ENCODE measurements at places on chromosomes 3 and 15.

DNA sequence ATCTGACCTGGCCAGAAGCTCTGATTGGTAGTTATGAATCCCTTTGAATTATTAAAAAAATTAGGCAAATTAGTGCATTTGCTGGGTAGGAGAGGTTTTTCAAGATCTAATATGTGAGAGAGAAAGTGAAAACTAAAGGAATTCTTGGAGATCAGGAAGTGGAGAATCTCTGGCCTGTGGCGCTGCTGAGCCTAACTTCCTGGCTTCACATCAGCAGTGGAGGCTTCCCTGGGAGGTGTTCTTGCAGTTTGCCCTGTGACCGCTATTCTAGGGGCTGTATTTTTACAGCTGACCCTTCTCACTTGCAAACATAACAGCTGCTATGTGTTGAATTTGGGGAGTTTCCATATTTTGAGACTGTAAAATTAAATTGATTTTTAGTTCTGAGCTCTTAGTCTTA, 166.4 kb downstream of the ATG7 start:
- no peak for DNase-seq

DNA sequence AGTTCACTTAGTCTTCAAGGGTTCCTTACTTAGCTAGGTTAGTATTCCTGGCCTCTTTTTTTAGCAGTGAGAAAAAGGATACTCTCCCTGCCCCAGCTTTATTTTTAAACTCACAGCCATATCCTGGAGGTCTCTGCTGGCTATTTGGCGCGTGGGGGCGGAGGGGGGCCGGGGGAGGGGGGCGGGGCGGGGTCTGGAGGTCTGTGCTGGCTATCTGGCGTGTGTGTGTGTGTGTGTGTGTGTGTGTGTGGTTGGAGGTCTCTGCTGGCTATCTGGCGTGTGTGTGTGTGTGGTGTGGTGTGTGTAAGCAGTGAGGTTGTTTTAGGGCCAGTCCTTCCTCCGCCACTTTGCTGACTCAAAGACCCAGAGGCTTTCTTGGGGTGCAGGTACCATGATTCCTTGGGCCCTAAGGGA, 579 bp upstream of the PLAAT1 start:
- DNase-seq, result no peak

DNA sequence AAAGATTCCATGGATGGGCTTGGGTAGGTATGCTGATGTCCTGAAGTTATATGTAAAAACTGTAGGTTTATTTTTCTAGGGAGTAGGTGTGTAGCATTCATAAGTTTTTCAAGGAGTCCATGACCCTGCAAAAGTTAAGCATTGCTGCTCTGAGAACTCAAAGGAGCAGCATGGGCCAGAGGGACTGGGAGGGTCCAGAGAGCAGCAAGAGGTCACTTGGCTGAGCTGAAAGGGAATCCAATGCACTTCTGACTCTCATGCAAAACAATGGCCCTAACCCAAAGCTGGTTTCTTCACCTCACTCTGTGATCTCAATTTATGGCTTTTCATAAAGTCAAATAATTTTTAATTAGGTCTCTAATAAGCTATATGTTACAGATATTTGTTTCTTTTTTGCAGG, 198.3 kb upstream of the GOLGA6L4 start:
- no peak for DNase-seq

DNA sequence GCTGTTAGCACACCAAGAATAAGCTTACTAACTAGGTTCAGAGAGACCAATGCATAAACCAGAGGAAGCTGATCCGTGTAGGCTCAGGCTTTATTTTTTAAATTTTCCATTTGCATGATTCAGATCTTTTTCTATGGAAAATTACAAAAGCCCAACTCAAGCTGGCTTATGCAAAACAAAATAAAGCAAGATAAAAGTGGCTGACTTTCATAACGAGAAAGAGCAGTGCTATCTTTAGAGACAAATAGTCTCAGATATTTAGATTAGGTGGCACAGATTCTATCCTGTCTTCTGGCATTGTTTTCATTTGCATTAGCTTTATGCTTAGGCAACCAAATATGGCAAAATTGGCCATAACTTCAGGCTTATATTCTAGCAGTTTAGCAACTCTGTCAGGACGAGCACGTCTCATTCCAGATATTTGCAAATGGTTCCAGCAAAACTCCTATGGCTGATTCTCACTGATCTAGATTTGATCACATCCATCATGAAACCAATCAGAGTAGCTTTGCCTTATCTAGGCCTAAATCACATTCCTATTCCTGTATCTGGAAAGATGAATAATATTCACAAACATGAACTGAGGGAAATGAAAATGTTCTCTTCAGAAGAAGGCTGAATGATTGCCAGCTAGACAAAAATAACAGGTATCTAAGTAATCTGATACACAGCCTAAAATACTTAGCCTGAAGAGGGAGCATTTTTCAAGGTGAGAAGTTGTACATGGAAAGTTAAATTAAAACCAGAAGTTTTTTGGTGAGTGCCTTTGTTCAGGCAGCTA, 216.4 kb upstream of the DPPA4 start:
- DNase-seq, result no peak

DNA sequence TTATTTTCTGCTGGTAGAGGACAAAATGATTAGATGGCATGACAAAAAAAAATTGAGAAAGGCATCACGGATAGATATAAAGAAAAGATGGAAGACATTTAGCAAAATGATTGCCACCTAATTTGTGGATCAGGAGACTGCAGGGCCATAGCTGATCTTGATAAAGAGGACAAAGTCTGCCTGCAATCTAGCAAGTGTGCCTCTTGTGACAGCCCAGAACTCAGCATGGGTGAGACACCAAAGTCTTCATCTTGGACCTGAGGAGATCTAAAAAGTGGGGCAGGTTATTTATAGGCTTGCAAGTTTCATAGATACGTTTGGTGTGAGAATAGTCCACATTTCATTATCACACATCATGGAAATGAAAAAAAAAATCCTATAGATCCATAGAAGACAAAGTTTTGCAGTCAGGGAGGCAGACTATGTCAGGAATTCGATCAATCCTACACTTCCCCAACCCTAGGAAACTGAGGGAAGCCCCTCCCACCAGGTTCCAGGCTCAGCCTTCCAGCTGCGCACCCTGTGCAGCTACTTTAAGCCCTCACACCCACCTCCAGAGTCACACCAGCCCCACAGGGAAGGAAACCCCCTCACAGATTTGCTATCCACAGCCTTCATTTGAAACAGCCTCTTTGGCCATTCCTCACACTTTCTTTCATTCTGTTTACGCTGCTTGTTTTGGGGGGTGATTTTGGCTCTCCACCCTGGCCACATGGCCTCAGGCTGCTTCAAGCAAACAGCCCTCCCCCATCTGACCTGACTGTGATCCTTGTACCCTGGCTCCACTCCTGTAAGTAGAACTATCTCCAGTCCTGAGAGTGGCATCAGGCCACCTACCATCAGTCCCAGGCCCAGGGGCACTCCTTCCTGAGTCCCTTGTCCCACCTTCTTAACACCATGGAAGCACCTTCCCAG, 28.1 kb upstream of the KLHL6 start:
- no peak for DNase-seq

GRCh38 chr3:65406470-65406869, 632.2 kb downstream of the MAGI1 start:
- DNase-seq, result no peak

DNA sequence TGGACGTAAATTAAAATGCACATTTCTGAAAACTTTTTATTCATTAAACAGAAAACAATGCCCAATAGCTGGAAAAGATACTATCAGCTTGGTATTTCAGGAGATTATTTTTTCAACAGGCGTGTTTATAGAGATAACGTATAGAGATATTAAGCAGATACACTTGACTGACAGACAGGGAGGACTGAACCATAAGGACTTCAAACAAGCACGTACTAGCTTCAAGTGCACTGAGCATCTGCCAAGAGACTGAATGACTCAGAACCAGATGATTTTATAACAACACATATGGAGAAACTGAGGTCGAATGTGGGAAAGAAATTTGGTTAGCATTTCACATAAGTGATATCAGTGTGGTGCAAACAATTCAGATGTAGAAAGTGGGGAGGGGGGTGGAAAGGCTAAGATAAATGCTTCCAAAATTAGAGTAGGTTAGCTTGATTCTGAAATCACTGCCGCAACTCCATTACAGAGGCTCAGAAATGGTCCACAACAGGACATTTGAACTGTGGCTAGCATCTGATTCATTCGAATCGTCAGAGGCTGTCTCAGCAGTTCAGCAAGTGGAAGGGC, 103.5 kb downstream of the SEMA6D start:
- peak; percentile 74 for DNase-seq

All from NCI-H2171 (cell line).